ENCODE measurements at places on chromosomes 7 and 10.

DNA sequence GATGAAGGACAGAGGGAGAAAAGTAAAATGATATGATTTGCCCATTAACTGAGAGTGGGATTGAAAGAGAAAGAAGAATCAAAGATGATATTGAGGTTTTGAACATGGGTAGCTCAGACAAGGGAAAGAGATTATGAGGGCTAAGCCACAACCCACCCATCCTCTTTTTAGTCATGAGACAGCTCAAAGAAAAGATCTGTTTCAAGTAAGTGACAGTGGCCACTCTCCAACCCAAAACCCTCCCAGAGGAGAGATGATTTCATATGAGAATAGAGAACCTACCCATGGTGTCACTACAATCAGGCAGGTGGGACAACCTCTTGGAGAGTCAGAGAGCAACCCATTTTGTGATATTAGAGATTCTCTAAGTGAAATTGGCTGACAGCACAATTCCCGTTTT is 32.2 kb downstream of the PLXNA4 start:
- no peak for DNase-seq

GRCh38 chr10:84563868-84564267 is 235.5 kb downstream of the CCSER2 start:
- DNase-seq: no peak

DNA sequence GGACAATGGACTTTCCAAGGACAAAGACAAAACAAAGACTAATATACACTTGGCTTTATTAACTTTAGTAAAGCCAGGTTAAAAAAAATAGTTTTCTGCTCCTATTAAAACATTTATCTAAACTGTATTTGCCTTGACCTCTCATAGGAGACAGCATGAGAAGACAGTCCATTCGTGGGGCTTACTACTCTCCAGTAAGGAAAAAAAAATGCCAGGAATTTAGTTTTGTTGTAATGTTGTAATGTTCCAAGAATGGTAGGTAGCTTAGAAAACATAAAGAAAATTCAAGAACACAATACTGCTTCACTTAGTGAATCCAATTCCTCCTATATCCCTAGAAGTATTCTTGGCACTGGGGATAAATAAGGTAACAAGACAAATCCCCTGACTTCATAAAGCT is 81.7 kb downstream of the KMT2C start:
- DNase-seq: no peak

- DNase-seq: no peak
These were observed 3.2 kb downstream of the NYAP1 start for GRCh38 chr7:100486753-100487446.

DNA sequence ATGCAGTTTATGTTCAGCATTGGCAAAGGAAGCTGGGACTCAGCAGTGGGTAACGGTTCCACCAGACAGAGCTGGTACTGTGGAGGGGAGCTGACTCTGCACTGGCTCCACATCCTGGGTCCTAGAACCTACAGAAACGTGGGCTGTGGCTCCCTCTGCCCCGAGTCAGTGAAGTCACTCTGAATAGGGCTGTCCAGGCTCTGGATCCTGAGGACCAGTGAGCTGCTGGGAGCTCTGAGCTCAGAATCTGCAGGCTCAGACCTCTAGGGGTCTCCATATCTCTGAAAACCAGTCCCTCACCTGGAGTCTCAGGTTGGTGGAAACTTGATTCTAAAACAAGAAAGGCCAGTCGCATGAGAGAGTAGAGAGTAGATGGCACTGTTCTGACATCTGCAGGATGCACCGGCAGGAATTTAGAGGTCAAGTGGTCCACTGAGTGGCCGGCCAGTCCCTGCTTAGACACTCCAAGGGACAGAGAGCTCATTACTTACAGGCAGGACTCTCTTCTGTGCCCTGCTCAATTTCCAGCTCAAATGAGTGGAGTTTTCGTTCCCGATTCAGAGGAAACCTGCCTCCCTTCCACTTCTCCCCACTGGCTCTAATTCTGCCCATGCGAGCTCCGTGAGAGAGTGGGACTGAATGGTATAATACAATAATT is 18.6 kb downstream of the NPFFR1 start:
- DNase-seq: no peak

DNA sequence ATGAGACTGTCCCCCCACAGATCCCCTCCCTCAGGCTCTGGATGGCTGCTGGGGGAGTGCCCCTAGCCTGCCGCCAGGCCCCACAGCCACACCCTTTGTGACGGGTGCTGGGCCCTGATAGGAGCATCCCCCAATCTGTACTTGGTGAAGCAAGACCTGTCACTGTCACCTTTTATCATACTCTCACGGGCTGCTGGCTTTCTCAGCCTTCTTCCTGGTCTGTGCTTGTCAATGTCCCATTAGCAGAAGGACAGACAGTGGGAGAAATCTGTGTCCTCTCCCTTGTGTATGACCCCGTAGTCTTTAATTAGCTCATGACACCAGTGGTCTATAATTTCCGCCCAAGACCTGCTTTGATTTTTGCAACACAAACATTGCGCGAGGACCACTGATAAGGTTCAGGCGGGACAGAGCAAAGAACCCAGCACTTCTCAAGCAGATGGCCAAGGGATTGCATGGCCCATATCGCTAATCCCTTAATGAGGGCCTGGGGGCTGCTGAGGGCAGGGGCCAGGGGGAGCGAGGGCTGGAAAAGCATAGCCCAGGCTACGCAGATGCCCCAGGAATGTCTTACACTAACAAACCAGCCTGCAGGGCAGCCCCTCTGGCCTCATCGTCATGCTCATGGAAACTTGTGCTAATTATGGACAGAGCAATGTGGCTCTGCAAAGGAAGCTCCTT is 127.8 kb downstream of the PTPN20 start:
- DNase-seq: no peak

DNA sequence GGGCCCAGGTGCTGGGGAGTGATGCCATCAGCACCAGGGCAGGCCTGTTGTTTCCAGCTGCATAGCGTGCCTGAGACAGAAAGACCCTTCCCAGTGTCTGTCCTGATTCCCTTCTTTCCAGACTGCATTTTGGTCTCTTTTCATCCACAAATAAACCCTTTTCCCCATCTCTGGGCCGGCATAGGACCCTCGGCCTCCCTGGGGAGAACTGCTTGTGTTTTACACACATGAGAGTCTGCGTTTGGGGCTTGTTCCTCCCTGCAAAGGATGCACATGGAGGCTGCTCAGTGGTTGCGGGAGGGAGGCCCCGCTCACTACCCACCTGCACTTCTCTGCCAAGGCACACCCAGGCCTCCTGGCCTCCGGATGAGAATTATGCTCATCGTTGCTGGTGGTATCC is 5.8 kb upstream of the MMP21 start:
- DNase-seq: no peak

DNA sequence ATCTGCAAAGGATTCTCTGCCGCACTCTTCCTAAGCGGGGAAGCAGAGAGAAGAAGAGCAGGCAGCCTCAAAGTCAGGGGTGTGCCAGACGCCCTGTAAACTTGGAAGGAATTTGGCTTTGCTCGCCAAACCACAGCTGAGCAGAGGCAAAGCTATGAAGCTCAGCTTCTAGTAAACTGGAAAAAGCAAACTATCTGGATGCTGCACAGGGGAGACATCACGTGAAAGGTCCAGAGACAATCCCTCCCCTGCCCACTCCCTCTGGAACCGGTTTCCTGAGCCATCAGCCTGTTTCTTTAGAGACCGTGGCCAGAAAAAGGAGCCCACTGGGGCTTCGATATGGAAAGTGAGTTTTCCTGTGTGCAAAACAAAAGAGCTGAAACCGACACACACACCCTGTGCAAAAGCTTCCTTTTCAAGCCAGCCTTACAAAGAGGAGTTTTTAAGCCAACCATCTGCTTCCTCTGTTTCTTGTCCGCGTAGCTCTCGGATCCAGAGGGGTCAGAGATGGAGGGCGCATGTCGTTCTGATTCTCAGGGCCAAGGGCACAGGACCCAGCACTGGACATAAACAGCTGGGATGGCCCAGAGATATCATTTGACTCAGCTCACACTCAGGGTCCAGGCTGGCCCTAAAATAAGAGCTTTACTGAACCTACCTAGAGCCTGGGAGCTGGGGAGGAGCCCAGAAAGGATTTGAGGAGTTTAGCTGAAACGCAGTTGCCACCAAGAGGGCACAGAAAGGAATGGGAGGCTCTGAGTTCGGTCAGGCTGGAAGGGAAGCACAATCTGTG is 58.2 kb upstream of the DNAAF5 start:
- no peak for DNase-seq

DNA sequence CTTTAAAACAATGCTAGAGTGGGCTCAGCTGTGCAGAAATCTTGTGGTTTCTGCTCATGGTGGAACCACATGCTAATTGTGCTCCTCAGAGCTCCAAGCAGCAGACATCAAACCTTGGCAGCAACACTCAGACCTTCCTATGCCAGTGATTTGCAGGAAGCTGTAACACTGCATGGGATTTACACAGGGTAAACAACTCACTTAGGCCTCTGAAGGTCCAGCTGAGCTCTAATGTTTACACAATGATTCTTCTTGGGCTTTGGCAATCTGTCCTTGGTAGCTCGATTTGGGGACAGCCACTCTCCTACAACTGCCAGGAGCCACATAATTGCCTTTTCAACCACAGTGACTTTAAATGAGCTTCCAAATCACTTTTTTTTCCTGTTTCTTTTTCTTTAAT is 97.7 kb upstream of the PDLIM1 start:
- no peak for DNase-seq

GRCh38 chr10:36717118-36717517 is 408.3 kb upstream of the ANKRD30A start:
- no peak for DNase-seq

GRCh38 chr10:5151076-5151475 is 33.9 kb downstream of the AKR1C8 start:
- no peak for DNase-seq

DNA sequence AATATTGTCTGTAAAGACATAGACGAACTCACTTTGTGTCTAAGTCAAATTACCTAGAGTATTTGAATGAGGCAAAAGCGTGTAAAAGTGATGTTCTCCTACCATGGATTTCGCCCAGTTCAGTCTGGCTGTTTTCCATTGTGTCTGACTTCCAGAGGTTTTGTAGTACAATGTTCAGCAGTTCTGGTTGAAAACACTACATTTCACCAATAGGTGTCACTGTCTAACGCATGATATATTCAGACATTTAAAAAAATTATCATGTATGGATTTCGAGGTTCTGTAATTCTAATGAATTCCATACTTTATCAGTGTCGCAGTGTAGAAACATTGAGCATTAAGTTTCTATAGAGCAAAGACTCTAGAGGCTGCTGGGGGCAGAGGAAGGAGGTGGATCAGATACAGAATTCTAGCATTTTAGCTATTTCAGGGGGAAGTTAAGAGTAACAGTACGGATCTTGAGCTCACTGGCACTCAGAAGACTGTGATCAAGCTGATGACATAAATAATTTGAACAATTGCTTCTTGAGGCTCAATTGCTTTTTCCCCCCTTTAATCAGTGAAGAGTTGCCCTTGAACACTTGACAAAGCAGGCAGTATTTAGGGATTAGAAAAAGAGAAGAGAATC is 196.9 kb upstream of the RHOBTB1 start:
- no peak for DNase-seq

- no peak for DNase-seq
These were observed 67.3 kb downstream of the EPDR1 start for GRCh38 chr7:37987732-37988131.
